Activated CD4-positive, alpha-beta T cell treated with anti-CD3 and anti-CD28 coated beads for 1 hour (primary cell): ENCODE measurements at places on chromosomes 3 and 15.

DNA sequence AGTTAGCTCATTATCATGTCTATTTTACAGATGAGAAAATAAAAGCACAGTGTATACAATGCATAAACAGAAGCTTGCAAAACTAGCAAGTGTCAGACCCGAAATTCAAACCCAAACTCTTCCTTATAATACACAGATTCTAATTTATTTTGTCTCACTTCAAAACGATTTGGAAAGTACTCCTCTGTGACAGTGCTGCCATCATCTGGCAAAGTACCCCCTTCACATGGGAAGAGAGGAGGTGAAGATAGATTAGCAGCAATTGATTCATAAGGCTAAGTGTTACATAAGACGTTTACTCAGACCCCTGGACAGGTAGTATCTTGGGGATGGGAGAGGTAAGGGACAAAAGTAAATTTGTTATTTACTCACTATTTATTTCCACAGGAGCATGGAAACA is 744.0 kb upstream of the SGO1 start:
- DNase-seq: no peak

GRCh38 chr3:195129072-195129643 is 141.8 kb downstream of the XXYLT1 start:
- no peak for DNase-seq

GRCh38 chr3:123733805-123734526 is 149.1 kb upstream of the HACD2 start:
- DNase-seq: no peak

- DNase-seq: no peak
Measured at GRCh38 chr3:45954306-45954705, 11.0 kb downstream of the CXCR6 start.

DNA sequence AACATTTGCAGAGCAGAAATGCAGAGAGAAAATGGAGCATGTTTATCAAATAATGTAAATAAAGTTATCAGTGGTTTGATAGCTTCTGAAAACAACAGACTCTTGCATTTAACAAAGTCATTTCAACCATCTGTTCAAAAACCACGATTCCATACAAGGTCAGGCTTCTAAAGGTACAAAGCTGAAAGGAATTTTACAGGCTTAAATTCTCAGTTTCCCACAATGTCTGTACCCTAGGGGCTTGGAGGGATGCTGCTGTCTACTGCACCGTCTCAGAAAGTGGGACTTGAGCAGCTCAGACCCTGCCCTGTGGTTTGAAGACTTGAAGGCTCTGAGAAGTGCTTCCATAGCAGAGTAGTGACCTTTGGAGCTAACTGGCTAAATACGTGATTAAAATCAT is 30.4 kb upstream of the TM4SF1 start:
- DNase-seq: no peak

GRCh38 chr3:185519021-185519420 is 20.2 kb upstream of the TMEM41A start:
- no peak for DNase-seq

- no peak for DNase-seq
Measured at GRCh38 chr3:36648241-36649034, 115.9 kb downstream of the DCLK3 start.

GRCh38 chr3:188021041-188021440 is 132.9 kb upstream of the LPP start:
- no peak for DNase-seq

GRCh38 chr3:10010421-10010877 is 15.8 kb upstream of the FANCD2 start:
- DNase-seq: no peak

- DNase-seq: no peak
Measured at GRCh38 chr3:130816561-130817445, 70.2 kb upstream of the PIK3R4 start.

GRCh38 chr3:27724459-27725197 is 2.5 kb upstream of the EOMES start:
- DNase-seq: no peak

GRCh38 chr3:13149330-13150108 is 76.3 kb upstream of the IQSEC1 start:
- no peak for DNase-seq

DNA sequence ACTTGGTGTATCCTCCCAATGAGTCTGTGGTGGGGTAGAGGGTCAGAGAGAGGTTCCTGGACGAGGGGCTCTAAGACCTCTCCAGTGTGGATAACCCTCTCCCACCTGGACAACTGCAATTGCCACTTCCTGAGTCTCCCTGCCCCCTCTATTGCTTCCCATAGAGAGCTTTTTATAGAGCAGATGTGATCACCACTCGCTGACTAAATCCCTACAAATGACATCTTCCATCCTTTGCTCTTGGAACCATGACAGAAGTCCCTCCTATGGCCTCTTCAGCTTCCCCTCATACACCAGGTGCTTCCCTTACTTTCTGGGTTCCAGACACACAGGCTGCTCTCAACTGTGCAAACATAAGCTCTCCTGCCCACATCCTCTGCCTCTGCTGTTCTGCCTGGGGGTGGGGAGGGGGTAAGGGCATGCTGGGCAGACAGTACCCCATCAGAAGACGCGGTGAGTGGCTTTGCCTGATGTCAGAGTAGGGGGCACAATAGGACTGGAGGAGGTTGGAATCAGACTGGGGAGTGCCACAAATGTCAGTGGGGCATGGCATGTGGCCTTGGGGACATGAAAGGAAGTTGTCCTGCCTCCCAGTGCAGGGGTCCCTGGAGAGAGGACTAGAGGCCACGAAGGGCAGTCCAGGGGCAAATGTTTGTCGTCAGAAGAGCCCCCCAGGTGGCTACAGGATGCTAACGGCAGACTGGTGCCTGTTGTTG is 15.2 kb downstream of the ITIH3 start:
- no peak for DNase-seq

DNA sequence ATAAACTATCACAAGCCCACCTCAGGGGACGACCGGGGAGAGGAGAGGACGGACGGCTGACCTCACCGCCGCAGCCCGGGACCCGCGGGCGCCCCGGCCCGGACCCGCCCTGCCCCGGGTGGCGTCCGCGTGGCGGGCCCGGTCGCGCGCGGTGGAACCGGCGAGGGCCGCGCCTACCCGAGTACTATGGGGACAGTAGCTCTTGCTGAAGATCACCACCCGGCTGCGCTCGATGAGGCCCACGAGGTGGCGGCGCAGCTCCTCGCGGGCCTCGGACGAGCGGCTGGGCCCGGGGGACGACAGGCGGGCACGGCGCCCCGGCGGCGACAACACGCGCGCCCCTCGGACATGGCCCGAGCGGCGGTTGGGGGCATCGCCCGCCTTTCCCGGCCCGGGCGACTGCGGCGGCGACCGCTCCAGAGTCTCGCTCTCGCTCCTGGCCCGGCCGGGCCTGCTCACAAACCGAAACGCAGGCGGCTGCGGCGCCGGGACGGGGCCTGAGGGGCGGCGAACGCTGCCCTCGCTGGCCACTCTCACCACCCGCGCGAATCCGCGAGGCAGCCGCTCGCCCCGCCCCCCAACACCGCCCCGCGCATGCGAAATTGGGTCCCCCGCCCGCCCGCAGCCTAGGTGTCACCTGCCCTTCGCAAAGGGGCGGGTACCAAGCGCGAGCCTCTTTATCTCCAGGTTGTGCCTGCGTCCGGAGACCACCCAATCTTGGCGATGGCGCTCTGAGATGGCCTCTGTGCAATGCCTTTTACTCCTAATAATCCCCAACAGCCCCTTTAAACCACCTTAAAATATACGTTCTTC is at the start of gene TXNRD3:
Gene TXNRD3 (minus strand): TSS at position 554 of the 813 bp plus-strand sequence.
- peak; percentile 61 for DNase-seq

DNA sequence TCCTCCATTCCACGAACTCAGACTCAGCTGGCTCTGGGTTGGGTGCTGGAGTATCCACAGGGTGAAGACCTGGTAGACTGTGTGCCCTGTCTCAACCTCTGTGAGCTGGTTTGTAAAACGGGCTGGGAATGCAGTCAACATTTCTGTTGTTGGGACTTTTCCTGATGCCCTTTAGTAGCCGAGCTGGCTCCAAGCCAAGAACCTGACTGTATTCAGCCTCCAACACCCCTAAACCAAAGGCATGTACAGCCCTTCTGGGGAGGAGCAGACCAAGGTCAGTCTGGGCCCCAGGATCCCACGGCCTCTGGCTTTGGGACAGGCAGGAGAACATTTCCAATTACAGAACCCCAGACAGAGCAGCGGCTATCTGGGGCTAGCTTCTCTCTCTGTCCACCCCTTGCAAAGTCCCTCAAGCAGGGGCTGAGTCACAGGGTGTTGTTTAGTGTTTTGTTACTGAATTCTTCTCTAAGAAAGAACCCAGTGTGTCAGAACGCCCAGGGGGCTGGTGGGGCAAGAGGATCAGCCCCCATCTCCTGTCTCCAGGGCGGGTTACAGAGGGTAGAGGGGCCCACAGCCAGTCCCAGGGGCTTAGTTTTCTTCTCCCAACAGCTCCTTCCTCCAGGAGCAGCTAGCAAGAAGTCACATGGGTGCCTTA is 56.8 kb upstream of the SLC6A6 start:
- no peak for DNase-seq

DNA sequence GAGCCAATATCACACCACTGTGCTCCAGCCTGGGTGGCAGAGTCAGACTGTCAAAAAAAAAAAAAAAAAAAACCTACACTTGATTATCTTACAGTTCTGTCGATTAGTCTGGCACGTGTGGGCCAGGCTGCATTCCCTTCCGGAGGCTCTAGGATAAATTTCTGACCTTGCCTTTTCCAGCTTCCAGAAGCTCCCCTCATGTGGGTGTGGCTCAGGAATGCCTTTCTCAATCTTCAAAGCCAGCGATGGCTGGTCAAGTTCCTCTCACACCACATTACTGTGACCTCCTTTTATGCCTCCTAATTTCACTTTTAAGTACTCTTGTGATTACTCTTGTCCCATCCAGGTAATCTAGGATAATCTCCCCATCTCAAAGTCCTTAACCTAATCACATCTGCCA is 58.2 kb upstream of the DUT start:
- DNase-seq: no peak

GRCh38 chr3:172182797-172183196 is 143.4 kb downstream of the FNDC3B start:
- DNase-seq: no peak

GRCh38 chr15:78638658-78639314 is 2.2 kb downstream of the CHRNB4 start:
- DNase-seq: no peak

DNA sequence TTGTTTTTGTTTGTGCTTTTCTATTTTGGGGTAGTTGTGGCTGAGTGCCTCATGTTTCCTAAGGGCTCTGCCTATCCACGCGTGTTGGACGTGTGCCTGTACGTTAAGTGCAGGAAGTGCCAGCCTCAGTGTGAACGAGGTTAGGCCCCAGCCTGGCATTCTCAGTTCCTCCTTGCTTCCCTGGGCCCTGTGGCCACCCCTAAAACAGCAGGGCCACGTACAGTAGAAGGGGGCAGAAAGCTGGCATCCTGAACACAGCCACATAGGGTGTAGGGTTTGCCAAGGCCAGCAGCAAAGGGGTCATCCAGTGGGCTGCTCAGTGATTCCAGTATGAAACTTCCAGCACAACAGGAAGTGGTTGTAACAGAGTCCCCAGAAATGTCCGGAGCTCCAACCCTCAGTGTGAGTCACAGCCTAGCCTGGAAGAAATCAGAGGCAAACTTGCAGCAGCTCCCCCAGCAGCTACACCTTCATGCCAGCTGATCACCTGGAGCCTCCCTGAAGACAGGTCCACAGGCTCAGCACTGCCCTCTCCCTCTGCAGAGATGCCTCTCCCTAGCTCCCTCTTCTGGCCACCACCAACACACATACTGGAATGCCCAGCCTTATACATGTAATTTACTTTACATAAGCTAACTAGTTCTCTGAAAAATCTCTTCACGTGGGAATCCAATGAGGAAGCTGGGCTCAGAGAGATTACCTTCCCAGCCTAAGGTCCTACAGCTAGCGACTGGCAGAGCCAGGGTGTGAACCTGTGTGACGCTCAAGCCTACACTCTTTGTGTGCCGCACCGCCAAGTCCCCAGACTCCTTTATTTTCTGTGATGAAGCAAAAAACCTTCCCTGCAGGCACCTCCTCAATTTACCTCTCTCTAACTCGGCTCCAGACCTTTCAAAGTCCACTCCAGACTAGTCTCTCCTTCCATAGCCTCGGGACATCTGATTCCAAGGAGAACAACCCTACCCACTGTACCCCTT is 26.6 kb downstream of the ILDR1 start:
- no peak for DNase-seq

DNA sequence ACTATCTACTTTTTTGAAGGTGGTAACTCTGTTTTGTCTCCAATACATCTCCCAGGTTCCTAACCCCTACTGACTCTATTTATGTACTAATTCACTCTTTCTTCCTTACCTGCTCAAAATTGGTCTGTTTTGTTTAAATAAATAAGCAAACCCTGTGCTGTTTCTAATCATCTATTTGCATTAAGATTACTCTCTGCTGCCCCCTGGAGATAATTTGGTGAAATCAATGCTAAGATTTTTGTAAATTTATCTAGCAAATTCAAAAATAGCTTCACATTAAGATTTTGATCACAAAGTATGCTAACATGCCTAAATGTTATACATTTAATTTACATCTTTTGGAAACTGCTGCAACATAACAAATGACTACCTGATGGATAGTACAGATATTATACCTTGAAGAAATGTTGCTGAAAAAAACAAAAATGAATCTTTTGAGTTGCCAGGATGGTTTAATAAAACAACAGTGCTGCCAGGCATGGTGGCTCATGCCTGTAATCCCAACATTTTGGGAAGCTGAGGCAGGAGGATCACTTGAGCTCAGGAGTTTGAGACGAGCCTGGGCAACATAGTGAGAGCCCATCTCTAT is 4.4 kb upstream of the CD200R1 start:
- no peak for DNase-seq

GRCh38 chr15:40100123-40100946 is 8.3 kb downstream of the BMF start:
- DNase-seq: no peak

GRCh38 chr3:172904711-172905373 is 154.3 kb downstream of the ECT2 start:
- no peak for DNase-seq

DNA sequence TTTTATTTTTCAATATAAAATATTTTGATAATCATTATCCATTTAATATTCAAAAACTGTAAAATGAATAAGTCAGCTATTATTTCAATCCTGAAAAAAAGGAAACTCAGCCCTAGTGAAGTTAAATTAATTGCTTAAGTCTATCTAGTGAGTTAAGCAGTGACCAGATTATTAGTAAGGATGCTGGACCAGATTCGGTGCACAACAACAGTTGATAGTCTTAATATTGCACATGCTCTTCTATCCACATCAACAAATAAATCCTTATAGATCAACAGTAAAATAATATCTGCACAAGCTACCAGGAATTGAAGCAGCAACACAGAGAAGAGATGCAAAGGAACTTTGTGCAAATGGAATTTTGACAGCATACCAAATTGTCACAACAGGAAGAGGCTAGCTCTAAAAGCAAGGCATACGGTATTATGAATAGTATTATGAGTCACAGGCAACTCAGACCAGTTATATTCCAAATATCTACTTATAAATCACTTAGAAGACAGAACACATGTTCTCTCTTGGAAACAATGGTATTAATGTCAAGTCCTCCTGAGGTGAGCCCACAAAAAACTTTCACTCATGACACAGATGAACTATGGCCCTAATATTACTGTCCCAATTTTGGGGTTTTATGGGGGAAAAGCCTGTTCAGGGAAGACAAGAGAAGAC is 24.9 kb downstream of the VPS13C start:
- no peak for DNase-seq

GRCh38 chr3:72322264-72322976 is 525.8 kb downstream of the SHQ1 start:
- DNase-seq: no peak
